ENCODE measurements at places on chromosomes 5 and 9. TPM values are rescaled to one million over a fixed set of nuclear protein-coding genes. Genes with fewer than 3 reads are reported as not detected.

GRCh38 chr5:83711982-83712601 is 8.6 kb downstream of the HAPLN1 start:
- no peak for DNase-seq

The PRR16 gene
- 0.30 TPM for total RNA-seq

DNA sequence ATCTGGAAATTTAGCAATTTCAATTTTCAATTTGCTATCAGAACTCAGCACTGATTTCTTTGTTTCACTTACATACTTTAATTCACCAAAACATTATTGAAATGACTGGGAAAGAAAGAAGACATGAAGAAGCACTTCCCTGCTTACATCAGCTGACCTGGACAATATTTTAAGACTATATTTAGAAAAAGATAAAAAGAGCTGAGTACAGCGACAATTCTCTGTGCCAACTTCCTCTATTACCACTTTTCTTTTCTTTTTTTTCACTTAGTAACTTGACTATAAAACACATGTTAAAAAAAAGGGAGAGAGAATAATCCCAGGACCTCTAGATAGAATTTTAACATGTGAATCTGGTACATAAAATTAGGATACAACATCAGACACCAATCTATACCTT is 35.6 kb downstream of the MEF2C start:
- no peak for DNase-seq

The LEAP2 gene
- total RNA-seq, result 1.4 TPM

GRCh38 chr5:173712609-173713175 is 96.2 kb upstream of the BOD1 start:
- no peak for DNase-seq

DNA sequence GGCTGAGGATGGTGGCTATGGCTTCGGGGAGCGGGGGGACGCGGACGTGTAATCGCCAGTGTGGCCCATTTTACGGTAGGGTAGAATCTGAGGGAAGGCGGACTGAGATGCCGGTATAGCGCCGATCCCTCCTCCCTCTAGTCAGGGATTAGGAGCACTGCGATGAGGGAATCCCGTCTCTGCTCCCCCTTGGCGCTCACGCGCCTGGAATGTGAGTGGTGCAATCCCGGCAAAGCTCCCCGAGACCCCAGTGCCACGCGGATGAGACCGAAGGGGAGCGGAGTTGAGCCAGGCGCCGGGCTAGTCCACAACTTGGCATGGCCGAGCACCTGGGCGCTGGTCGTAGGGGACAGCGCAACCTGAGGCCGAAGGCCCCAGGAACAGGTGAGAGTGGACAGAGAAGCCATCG is 2.2 kb downstream of the NPR3 start:
- no peak for DNase-seq

- no peak for DNase-seq
These were observed 162.9 kb downstream of the ELAVL2 start for GRCh38 chr9:23663125-23663524.

DNA sequence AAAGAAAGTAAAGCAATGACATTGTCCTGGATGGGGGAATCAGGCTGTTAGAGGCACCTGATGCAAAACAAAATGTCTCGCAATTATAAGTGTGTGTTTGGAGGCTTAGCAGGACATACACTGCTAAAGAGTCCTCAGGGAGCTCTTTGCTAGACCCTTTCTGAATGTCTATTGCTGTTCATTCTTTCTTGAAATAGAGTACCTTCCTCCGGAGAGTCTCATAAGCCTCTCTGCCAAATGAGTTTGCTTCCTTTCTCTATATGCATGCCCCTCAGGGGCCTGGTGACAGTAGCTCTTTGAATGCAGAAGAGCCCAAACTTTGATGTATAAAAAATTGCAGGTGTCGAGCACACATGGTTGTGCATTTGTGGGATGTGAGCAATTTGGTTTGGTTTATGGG is 26.4 kb upstream of the ADAMTSL1 start:
- DNase-seq, result no peak

The SARDH gene
- not detected for total RNA-seq

DNA sequence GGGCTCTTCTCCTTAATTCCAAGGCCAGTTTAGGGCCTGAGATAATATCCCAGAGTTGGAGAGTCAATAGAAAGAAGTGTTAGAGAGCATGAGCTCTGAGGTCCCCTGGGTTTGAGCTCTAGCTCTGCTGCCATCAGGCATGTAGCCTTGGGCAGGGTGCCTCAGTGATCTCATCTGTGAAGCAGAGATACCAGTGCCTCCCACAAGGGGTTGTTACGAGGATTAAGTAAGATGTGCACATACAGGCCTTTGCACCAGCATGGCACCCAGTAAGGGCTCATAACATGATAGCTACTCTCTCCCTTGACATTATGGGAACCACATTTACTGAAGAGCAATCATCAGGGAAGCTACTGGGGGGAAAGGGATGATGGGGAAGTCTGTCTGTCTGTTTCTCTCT is 265.7 kb downstream of the HSPA4 start:
- DNase-seq, result no peak

The C9orf153 gene
- total RNA-seq, result not detected

GRCh38 chr5:134133995-134134541 is 19.6 kb downstream of the TCF7 start:
- DNase-seq, result no peak

- DNase-seq, result peak; percentile 95
These were observed 62.8 kb upstream of the SUB1 start for GRCh38 chr5:32522429-32523143.

Data from MG63 (cell line).